Activated T-cell treated with anti-CD3 and anti-CD28 coated beads, Interleukin-2, amount 50 U/mL, for 24 hours (primary cell): ENCODE measurements at places on chromosomes 5 and 9.
A peak's percentile ranks its signal among the peaks of the same experiment; 100 is the strongest.

DNA sequence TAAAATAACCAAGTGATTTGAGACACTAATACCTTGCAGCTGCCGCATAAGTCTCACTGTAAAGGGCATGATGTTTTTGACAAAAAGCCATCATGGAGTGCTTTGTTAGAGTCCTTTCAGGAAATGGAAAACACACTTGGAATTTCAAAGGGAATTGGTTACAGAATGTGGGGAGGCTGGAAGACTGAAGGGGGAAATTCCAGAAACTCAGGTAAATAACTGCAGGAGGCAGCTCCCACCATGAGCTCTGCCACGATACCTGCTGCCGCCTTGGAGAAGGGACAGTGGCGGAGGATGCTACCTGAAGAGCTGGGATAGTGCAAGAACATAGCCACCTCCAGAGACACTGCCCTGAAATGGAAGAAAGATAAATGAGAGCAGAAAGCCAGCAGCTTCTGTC lies 66.9 kb downstream of the PRKACG start:
- DNase-seq = no peak

DNA sequence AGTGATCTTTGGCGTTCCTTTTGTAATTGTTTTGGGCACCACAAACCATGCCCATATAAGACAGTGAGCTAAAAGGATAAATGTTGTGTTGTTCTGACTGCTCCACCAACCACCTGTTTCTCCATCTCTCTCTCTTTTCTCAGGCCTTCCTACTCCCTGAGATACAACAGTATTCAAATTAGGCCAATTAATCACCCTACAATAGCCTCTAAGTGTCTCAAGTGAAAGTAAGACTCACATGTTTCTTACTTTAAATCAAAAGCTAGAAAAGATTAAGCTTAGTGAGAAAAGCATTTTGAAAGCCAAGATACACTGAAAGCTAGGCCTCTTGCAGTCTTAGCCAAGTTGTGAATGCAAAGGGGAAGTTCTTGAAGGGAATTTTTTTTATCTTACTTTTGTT lies 268.8 kb upstream of the NREP start:
- no peak for DNase-seq

DNA sequence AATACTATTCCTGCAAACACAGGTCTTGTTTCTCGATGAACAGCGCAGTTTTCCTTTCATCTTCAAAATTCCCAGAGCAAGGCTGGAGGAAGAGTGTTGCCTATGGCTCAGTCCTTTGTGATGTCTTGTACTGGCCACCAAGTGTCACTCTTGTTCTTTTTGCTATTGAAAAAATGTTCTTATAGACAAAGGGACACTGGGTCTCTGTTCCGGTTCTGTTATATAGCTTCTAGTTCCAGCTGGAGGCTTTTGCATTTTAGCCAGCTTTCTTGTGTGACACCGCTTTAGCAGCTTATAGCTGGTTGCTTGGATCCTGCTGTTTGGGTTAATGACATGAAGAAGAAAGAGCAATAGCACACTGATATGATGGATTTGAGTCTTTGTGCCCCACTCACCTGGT lies 343.7 kb upstream of the KCNN2 start:
- DNase-seq = no peak

DNA sequence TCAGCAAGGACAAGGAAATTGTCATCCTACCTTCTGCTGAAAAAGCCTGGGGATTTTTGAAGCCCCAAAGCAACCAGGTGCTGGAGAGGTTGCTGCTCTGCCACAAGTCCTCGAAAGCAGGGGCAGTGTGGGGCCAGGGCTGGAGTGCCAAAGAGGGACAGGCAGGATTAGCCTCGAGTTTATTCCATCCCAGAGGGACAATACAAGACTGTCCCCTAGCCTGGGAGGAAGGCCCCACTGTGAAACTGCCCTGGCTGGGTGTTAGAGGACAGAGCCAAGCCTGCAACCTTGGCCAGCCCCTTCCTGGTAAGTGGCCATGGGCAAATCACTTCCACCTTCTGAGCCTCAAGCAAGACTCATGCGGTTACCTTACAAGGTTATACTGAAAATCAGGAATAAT lies 55.1 kb downstream of the WHRN start:
- DNase-seq = no peak

GRCh38 chr5:151740336-151740942 lies 18.0 kb downstream of the ATOX1 start:
- peak; percentile 51 for DNase-seq
